ENCODE measurements at places on chromosomes 13 and 19.

DNA sequence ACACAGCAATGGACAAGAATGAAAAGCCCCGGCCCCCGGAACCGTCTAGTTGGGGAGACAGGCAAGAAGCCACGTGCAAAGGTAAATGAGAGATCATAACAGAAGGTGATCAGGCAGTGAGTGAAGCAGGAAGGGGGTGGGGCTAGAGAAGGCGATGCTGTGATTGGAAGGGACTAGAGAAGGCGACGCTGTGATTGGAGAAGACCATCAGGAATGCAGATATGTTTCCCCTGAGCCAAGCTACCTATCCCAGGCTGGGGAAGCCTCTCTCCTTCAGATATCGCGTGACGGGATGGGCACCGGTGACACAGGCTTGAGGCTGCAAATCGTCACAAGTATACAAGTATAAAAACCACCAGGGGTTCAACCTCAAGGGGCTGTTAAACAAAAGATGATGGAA is 21.8 kb downstream of the DCAF15 start:
- no peak for DNase-seq

GRCh38 chr19:44753932-44754749 is 5.6 kb downstream of the BCL3 start:
- peak; percentile 96 for DNase-seq

DNA sequence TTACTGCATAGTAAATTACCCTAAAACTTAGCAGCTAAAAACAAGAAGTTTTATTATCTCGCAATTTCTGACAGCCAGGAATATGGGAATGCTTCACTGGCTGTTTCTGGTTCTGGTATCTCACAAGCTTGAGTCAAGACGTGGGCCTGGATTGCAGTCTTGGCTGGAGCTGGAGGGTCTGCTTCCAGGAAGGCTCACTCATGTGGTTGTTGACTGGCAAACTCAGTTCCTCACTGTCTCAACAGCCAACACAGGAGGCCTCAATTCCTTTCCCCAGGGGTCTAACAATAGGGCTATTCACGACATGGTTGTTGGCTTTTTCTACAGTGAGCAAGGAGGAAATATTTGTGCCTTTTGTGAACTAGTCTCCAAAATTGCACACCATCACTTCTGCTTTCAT is 146.3 kb downstream of the GPC5 start:
- no peak for DNase-seq

DNA sequence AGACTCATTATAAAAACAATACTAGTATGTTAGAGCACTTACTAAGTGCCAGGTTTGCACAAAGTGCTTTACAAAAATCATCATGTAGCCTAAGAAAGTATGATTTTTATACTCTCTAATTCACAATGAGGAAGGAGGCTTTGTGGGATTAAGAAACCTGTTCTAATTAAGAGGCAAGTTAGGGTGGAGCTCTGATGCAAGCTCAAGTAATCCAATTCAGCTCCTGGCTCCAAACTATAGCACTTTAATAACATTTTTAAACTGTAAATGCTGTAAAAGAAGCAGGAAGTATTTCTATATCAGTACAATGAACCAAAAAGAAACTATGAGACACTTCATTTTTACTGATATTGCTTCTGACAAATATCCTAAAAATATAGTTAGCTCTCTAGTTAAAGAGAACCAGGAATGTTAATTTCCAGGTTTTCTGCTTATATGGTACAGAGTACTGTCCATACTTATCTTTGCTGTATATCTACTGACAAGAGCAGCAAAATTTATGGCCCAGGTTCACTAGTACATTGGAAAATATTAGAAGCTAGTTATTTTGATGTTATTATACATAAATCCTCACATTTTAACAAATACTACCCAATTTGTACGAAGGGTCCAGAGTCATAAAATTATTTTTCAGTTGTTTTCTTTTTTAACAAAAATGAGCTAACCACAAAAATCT is 482.0 kb downstream of the DIAPH3 start:
- DNase-seq: no peak

GRCh38 chr13:97142452-97142851 is 79.7 kb upstream of the MBNL2 start:
- peak; percentile 42 for DNase-seq

DNA sequence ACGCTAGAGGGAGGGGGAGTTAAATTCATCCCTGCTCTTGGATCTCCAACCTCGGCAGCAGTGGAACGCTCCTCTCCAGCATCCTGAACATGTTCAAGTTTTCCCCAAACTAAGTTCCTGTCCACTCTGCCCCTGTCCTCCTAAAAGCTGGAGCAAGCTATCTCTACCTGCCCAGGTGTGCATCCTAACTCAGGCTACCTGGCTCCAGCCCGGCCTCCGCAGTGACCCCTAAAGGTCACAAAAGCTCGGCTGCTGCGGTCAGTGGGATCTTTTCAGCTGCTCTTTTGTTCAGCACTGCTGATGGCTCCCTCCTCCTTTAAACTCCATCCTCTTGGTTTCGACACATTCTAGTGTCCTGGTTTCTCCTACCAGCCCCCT is 1.4 kb downstream of the DCUN1D2 start:
- DNase-seq: no peak
